ENCODE measurements at places on chromosomes 6 and 20.

DNA sequence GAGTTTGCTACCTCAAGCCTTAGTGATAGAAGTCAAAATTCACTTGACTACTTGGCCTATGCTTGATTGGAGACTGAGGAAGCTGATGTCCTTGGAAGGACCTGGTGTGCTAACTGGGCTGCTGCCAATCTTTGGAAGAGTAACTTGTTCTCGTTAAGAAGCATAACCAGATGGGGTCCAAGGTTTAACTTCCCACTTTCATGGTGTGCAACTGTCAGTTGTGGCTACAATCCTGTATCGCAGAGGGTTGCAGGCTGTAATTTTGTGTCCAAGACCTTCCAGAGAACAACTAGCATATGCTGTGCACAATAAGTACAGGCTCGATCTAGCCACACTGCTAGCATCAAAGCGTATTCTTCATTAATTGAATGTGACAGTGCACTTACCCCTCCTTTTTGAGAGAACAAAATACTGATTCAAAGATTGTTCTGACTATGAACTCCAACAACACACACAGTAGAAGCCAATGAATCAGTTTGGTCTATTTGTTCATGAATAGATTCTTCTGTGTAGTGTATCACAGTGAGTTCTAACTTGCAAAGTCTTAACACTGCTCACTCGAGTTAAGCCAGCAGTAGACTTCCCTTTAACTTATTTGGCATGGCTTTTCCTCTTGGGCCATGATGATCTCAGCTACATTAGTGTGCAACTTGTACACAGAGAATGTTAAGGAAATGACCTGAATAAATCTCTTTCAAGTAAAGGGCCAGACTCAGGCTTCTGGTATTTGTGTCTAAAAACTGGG lies 15.8 kb upstream of the PLCB1 start:
- no peak for DNase-seq

DNA sequence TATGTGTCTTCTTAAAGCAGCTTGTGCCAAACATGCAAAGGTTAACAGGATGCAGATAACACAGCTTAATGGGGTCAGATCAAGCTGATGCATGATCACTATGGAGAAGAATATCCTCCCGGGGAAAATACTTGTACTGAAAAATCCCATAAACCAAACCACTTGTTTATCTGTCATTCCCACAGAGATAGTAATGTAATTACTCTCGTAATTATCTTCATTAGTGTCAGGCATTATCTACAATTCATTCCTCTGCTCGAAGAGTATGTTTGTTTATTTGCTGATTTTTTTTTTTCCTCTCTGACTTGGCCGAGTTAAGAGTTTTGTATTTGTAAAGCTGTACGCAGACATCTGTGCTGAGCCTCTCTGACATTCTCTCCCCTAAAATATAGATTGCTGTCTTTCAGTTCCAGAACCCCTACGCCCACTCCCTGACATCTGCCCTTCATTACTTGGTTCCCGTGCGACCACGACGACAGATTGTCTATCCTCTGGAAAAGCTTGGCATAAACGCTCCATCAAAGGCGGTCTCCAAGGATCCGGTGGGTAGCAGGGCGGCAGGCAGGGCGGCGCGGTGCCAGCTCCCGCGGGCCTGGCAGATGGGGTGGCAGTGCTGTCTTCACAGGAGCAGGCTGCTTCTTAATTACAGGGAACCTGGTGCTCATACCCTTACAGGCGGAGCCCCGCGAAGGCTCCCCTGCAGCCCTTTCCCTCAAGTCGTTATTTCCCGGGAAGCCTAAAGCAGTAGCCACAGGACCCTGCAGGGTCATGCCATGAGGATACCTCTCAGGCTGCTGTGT lies 147.2 kb downstream of the CFAP61 start:
- peak; percentile 64 for DNase-seq

- DNase-seq: peak; percentile 14
Observed at GRCh38 chr20:35617397-35618262, 2.0 kb downstream of the SPAG4 start.

DNA sequence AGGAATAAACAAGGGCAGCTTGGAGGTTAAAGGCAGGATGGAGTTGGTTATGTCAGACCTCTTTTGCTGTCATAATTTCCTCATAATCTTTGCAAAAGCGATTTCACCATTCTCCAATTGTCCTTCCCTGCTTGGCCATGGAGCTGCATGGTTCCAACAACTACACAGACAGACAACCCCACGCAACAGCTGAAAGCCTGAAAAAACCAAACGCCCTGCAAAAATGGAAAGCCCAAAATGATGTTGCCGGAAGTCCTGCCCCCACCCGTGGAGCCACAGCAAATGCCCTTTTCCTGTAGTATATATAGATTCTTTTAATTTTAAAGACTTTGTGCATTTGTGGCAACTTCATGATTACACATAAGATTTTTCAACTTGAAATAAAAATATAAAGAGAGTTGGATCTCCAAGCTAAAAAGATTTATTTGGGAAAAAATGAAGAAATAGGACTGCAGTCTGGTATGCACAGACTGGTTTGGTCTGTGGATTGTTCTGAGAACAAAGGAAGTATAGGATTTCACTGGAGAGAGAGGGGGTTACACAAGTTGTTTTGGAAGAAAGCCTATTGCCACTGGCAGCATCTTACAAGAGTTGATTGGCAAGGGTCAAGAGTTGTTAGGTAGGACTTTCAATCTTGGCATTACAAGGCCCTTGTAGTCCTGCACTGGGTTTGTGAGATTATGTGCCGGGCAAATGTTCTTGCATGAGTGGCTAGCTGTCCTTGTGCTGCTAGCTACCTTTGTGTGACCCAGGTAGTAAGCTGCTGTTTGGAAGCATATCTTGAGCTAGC lies 190.0 kb downstream of the C6orf118 start:
- DNase-seq: no peak

- DNase-seq: no peak
Observed at GRCh38 chr6:129351807-129352206, 358.2 kb downstream of the ARHGAP18 start.

GRCh38 chr20:45782890-45783289 lies 8.8 kb downstream of the WFDC3 start:
- DNase-seq: no peak

GRCh38 chr20:62622877-62623487 lies 19.3 kb upstream of the SLCO4A1 start:
- no peak for DNase-seq

DNA sequence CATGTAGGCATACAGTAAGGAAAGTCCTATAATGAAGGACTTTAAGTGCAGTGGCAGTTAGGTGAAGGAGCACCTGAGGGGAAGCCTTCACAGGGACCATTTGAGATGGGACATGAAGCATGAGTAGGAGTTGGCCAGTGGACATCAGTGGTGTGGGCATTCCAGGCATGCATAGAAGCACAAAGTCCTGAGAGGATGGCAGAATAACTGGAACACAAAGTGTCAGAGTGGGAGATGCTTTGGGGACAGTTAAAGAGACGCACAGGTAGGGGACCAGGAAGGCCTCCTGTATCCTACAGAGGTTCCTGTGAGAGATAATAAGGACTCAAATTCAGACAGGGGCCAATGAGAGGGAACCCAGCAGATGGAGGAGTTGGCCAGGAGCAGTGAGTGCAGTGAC lies 26.4 kb upstream of the EFHC1 start:
- DNase-seq: no peak

- DNase-seq: no peak
Observed at GRCh38 chr6:39188571-39188970, 40.7 kb downstream of the KCNK5 start.

DNA sequence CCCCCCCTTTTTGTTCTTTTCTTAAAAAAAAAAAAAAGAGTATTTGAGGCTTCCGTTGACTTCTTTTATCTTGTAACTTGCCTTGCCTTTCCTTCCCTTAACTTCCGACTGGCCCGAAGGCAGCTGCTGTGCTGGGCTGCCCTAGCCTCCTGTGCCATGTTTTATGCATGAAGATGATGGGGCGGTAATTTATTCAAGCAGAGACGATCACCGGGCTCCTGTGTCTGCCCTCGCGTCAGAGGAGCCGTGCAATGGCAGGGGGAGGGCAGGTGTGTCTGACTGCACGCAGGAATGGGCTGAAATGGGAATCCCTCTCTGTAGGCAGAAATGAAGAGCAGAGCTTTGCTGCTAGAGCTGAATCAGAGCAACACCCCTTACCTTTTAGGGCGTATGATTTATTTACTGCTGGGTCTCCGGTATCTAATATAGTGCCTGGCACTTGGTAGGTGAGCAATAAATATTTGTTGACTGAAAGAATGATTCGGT lies 106.3 kb upstream of the RIPOR2 start:
- DNase-seq: no peak

- DNase-seq: no peak
Observed at GRCh38 chr6:155795173-155795796, 339.6 kb upstream of the NOX3 start.

GRCh38 chr6:15171026-15171425 lies 74.8 kb upstream of the JARID2 start:
- no peak for DNase-seq

GRCh38 chr20:58590679-58591473 lies 60.2 kb upstream of the STX16 start:
- no peak for DNase-seq

GRCh38 chr6:167845856-167846255 lies 19.1 kb downstream of the AFDN start:
- no peak for DNase-seq

DNA sequence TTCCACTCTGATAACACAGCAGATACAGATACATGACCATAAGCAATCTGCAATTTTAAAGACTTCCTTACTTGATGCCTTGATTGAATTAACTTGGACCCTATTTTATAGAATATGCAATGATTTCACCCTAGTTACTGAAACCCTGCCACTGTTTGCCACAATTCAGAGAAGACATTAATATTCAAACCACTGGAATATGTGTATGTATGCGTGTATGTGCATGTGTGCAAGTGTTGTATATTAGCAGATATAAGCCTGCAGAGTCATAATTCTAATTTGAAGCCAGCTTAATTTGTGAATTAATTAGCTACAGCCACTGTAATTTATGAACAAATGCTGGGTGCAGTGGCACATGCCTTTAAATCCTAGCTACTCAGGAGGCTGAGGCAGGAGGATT lies 9.3 kb downstream of the VNN2 start:
- no peak for DNase-seq

DNA sequence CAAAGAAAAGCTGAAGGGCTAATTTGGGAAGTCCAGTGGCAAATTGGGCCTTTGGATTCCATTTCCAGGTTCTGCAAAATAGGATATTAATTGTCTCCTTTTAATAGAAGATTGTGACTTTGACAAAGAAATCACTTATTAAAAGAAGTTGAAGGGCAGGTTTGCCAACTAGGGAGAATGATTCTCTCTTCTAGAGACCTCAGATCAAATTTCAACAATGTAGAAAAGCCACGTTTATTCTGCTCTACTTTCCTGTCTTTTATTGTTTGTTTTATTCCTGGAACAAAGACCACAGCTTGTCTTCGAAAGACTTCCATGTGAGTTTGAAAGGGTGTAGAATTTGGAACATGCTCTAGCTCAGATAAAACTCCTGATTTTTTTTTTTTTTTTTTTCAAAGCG lies 65.5 kb upstream of the PRL start:
- DNase-seq: no peak

DNA sequence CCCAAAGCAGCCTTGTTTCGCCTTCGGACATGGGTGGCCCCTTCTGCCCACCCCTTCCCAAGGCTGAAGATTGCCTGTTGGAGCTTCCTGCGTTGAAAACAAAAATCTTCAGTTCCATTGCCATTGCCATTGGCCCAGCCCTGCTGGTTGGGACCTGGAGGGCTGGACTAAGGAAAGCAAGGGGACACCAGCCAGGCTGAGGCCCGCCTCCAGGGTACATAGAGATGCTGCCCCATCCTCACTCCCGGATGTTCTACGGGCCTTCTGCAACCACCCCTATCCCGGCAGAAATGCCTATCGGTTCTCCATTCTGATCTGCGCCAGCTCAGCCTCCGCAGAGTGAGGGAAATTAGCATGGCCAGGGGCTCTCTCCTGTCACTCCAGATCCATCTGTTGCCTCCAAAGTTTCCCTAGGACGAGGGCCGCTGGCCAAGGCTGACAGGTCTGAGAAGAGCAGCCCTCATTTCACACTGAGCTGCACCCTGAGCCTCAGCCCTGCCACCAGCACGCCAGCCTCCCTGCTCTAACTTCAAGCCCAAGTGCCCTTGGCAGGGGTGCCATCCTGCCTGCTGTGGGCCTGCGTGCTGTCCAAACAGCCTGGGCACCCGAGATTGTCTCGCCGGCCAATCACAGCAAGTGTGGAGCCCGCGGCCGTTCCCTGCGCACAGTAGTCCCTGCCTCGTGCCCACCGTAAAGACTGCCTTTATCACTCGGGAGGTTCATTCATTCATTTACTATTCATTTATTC lies 13.4 kb upstream of the STX16 start:
- DNase-seq: no peak

- DNase-seq: no peak
Observed at GRCh38 chr6:21079468-21080048, 514.0 kb upstream of the SOX4 start.

GRCh38 chr6:157209865-157210530 lies 113.3 kb downstream of the TMEM242 start:
- no peak for DNase-seq

- DNase-seq: no peak
Observed at GRCh38 chr20:51017251-51017650, 5.7 kb downstream of the KCNG1 start.

DNA sequence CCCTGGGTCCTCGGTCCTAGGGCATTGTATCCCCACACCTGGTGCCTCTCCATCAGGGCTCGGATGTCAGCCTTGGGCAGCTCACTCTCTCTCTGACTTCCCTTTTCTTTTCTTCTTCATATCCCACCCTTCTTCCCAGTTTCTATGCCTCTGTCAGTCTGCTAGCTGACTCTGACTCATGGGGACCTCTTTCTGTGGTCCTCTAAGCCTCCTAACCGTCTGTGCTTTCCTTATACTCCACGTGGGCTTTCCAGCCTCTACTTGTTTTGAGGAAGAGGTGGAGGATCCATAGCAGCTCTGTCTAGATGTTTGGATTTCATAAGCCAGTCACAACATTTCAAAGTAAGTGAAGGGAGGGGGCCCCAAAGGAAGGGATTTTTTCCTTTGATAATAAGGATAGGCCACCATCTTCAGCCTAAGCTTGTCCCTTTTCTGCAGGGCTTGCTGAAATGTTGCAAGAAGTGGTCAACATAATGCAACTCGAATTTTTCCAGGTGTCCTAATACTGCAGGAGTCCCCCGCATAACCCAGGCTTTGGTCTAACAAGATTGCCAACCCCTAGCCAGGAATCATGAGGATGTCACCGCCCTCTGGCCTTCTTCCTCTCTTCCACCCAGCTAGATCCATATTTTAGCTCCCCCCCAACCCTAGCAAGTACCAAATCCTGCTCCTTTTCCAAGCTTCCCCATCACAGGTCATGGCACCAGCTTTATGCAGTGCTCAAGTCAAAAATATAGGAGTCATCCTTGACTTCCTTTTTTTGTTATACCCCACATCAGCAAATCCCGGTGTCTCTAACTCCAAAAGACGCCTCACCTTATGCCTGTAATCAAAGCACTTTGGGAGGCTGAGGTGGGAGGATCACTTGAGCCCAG lies 8.7 kb upstream of the PLTP start:
- no peak for DNase-seq

DNA sequence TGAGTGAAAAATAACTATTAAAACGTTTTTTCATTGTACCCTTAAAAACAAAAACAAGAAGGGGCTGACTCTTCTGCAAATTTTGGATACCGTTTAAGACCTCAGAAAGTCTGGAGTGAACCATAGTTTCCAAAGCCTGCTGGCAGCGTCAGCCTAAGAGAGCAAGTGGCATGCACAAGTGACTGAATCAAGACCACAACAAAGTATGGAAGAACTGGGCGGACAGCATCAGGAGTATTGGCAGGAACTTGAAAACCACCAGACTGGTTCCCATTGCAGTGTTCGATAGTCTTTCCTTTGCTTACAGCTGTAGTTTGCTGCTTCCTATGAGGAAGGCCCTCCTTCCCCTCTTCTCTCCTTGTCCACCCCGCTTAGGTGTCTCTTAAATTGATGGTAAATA lies 33.7 kb upstream of the MYLIP start:
- DNase-seq: no peak

All from NCI-H2227 treated with DMSO at 0.1 percent for 48 hours (cell line).